ENCODE measurements at places on chromosomes 12 and 14. TPM values are rescaled to one million over a fixed set of nuclear protein-coding genes. Genes with fewer than 3 reads are reported as not detected.

Gene UBE2N
- total RNA-seq, result 59.1 TPM

Gene CCDC60
- total RNA-seq, result not detected

Gene BMP4
- total RNA-seq, result 14.8 TPM

Gene ENDOU
- total RNA-seq, result 0.29 TPM

Gene PRR4
- 0.73 TPM for total RNA-seq

Gene CFAP251
- total RNA-seq, result 4.8 TPM

Gene CCDC177
- under 0.01 TPM for total RNA-seq

Gene PZP
- total RNA-seq, result not detected

Gene ETFBKMT
- 3.5 TPM for total RNA-seq

Gene PLCZ1
- not detected for total RNA-seq

All from smooth muscle cell of trachea (primary cell).